Heart left ventricle (tissue), 16 donors: ENCODE measurements at places on chromosomes 2 and 18.
A peak's percentile ranks its signal among the peaks of the same experiment; 100 is the strongest.

GRCh38 chr2:46007412-46007811, 289.8 kb upstream of the EPAS1 start:
- H3K4me1 ChIP-seq: peaks cover 5% of the 10 kb centered on the region
- no peak overlapping the region for H3K4me3 ChIP-seq
- H3K36me3 ChIP-seq: peaks cover 57% of the 10 kb centered on the region
- no peak for DNase-seq
- no peak overlapping the region for H3K27ac ChIP-seq
- no peaks in the 10 kb centered on the region for H3K27me3 ChIP-seq

- no peak for DNase-seq
- no peaks in the 10 kb centered on the region for H3K27me3 ChIP-seq
- H3K4me1 ChIP-seq: no peaks in the 10 kb centered on the region
- no peaks in the 10 kb centered on the region for H3K36me3 ChIP-seq
Measured at GRCh38 chr2:60023256-60023985, 530.0 kb downstream of the BCL11A start.

DNA sequence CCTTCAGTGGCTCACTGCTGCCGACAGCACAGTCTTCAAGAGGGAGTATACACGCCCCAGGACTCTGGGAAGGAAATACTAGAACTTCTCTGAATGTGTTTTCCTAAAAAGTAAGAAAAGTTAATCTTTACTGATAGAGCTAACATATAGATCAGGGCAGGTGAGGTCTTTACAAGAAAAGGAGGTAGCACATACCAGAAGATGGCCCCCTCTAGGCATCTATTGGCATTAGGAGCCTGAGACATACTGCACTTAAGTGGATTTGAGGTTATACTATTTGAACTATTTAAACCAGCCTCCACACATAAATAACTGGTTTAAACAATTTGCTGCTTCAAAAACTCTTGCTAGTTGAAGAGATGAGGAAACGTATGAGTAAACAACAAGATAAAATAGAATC, 406.1 kb downstream of the SETBP1 start:
- no peaks in the 10 kb centered on the region for H3K27me3 ChIP-seq
- no peaks in the 10 kb centered on the region for H3K4me1 ChIP-seq
- no peak overlapping the region for H3K4me3 ChIP-seq
- H3K36me3 ChIP-seq: no peaks in the 10 kb centered on the region
- no peak overlapping the region for H3K27ac ChIP-seq

DNA sequence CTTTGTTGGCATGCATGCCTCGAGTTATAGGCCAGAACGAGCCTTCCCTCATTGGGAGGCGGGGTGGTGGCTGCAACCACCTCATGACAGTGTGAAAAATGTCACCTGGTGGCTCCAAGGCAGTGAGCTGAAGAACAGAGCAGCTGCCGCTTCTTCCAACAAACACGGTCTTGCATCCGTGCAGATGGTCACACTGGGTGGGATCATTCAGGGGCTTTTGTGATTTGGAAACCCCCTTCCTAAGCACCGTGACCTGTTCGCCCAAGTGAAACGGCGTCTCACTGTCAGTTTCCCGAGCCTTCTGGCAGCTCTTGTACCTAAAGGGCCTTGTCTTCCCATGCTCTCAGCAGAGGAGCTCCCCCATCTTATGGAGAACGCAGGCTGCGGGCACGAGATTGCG, 159.7 kb downstream of the NAPG start:
- no peaks in the 10 kb centered on the region for H3K27me3 ChIP-seq
- no peak for DNase-seq
- no peak overlapping the region for H3K27ac ChIP-seq

DNA sequence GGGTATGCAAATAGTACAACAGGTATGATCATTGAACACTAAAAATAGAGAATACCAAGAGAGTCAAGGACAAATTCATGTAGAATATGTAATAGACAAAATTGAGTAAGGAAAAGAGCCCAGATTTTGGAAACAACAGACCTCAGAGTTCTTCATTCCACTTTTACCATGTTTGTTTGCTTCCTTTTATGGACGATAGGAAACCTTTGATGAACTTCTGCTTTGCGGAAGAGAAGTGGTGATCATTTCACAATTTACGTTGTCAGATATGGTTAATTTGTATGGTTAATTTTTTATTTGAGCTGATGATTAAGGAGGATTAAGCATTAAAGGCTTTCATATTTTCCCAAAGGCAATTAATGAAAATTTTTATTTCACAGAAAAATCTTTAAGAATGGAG, 16.3 kb downstream of the MARCHF7 start:
- DNase-seq: no peak
- no peaks in the 10 kb centered on the region for H3K27me3 ChIP-seq
- peaks cover 17% of the 10 kb centered on the region for H3K4me1 ChIP-seq
- no peak overlapping the region for H3K27ac ChIP-seq
- peaks cover 53% of the 10 kb centered on the region for H3K36me3 ChIP-seq
- no peak overlapping the region for H3K4me3 ChIP-seq

- no peak overlapping the region for H3K4me3 ChIP-seq
- DNase-seq: peak; percentile 86
- H3K36me3 ChIP-seq: peaks cover 5% of the 10 kb centered on the region
- peaks cover 54% of the 10 kb centered on the region for H3K4me1 ChIP-seq
- H3K27me3 ChIP-seq: no peaks in the 10 kb centered on the region
Measured at GRCh38 chr2:26770986-26771586, 7.0 kb downstream of the SLC35F6 start.

GRCh38 chr2:241906826-241907570, 37.5 kb downstream of the RTP5 start:
- no peak overlapping the region for H3K27ac ChIP-seq
- no peaks in the 10 kb centered on the region for H3K36me3 ChIP-seq
- H3K4me3 ChIP-seq: no peak overlapping the region
- no peaks in the 10 kb centered on the region for H3K4me1 ChIP-seq
- DNase-seq: no peak
- H3K27me3 ChIP-seq: no peaks in the 10 kb centered on the region

DNA sequence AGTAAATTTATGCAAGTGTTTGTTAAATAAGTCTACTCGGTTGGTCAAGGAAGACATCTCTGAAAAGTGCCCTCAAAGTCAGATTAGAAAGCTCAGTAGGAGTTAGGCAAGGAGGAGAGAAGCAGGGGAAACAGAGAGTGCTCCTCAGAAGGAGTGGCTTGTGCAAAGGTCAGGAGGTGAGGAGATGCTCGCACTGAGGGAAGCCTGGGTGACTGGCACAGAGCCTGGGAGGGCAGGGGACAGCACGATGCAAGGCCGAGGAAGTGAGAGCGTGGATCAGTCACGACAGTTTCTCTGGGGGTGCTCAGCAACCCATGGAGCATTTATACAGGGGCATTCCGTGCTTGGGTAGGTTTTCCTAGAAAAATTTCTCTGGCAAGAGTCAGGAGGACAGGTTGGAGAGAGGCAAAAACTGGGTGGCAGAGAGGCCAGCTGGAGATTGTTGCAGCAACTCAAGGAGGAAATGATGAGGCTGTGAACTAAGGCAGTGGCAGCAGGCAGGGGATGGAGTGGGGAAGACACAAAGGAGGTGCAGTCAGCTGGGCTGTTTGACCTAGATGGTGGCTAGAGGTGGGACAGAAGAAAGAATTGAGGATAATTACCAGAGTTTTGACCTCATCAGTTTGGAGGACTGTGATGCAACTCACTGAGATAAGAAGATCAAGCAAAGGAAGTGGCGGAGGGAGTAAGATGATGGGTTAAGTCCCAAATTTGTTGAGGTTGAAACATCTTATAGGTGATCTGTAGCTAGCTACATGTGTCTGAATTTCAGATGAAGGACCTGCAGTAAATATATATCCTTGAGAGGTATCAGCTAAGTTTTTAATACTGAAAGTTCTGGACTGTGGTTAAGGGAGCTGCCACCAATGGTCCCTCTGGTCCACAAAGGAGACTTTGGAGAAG, 52.4 kb downstream of the BCL2 start:
- DNase-seq: no peak
- H3K27me3 ChIP-seq: no peaks in the 10 kb centered on the region
- H3K4me3 ChIP-seq: no peak overlapping the region
- H3K36me3 ChIP-seq: no peaks in the 10 kb centered on the region
- H3K4me1 ChIP-seq: no peaks in the 10 kb centered on the region
- no peak overlapping the region for H3K27ac ChIP-seq

- no peaks in the 10 kb centered on the region for H3K4me1 ChIP-seq
- no peaks in the 10 kb centered on the region for H3K27me3 ChIP-seq
- H3K4me3 ChIP-seq: no peak overlapping the region
Measured at GRCh38 chr2:191045141-191045540, 31.2 kb upstream of the STAT1 start.

- peaks cover 18% of the 10 kb centered on the region for H3K4me1 ChIP-seq
- DNase-seq: no peak
- H3K27me3 ChIP-seq: no peaks in the 10 kb centered on the region
- no peak overlapping the region for H3K4me3 ChIP-seq
- H3K27ac ChIP-seq: no peak overlapping the region
Measured at GRCh38 chr2:10240911-10241610, 61.6 kb upstream of the HPCAL1 start.
